Stimulated activated CD8-positive, alpha-beta memory T cell treated with anti-CD3 and anti-CD28 coated beads, Interleukin-7, amount 100 ng/mL, for 1 hour (primary cell): ENCODE measurements at places on chromosomes 11 and 22.
A peak's percentile ranks its signal among the peaks of the same experiment; 100 is the strongest.

DNA sequence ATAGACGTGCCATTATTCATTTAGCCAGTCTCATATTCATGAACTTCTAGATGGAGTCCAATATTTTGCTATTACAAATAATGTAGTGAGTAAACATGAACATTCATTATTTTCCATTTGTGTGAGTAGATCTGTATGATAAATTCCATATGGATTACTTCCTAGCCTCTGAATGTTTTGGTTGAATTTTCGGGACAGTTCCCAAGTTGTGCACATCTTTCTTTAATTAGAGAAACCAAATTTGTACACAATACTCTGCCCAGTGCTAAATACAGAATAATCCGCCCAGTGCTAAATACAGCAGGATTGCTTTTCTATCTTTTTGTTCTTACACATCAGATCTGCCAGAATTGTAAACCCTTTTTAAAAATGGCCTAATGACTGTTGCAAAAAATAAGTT is 17.1 kb upstream of the APLP2 start:
- DNase-seq, result no peak

DNA sequence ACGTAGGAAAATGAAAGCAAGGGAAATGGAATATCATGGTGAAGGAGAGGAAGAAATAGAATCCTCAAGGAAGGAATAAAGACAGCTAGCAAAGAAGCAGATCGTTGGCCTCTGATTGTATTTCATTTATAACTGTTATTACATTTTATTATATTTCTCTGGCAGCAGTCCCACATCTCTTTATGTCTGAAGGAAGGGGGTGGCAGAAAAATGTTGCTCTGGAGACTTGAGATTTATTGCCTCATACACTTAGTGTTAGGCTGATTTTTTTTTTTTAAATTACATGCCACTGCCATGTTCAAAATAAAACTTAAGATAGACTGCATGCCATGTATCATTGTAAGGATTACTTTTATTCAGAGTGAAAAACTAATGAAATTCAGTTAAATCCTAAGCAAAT is 971.7 kb upstream of the CHORDC1 start:
- no peak for DNase-seq

- no peak for DNase-seq
Observed at GRCh38 chr11:128155590-128155989, 431.8 kb downstream of the ETS1 start.

- no peak for DNase-seq
Observed at GRCh38 chr22:24583221-24584165, 9.4 kb downstream of the LRRC75B start.

GRCh38 chr11:43282607-43283440 is 29.0 kb upstream of the API5 start:
- DNase-seq, result peak; percentile 7

DNA sequence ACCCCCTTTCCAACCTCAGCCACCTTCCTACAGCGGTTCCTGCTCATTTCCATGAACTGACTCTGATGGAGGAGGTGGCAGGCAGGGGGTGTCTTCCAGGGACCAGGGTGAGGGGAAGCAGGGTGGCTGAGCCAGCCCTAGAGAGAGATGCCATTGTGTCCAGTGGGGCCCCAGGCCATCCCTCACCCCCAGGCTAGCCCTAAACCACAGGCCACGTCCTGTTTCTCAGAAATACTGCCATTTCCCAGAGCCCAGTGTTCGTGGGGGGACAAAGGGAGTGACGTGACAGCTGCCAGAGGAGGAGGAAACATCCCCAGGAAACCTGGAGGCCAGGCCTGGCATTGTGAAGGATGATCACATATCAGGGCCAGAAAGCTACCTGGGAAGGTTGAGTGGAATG is 39.5 kb downstream of the CHRDL2 start:
- DNase-seq, result no peak

DNA sequence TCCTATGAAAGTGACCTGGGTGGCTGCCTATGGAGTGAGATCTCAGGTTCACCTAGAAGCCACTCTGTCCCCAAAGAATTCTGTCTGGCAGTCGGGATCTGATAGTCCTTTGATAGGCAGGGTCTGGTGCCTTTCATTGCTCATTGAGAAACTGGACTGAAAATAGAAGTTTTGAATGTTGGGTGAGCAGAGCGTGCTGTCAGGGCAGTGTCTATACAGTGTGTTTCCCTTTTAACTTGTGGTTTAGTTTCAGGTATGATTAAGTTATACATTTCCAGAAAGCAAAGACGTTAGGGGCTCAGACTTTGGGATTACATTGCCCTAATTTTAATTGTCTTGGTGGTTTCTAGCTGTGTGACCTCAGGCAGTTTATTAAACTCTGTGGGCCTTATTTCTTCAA is 111.3 kb upstream of the PAX6 start:
- no peak for DNase-seq

- no peak for DNase-seq
Observed at GRCh38 chr22:22022947-22023534, 40.5 kb upstream of the TOP3B start.

- DNase-seq, result no peak
Observed at GRCh38 chr22:20558534-20558933, 51.1 kb downstream of the MED15 start.

DNA sequence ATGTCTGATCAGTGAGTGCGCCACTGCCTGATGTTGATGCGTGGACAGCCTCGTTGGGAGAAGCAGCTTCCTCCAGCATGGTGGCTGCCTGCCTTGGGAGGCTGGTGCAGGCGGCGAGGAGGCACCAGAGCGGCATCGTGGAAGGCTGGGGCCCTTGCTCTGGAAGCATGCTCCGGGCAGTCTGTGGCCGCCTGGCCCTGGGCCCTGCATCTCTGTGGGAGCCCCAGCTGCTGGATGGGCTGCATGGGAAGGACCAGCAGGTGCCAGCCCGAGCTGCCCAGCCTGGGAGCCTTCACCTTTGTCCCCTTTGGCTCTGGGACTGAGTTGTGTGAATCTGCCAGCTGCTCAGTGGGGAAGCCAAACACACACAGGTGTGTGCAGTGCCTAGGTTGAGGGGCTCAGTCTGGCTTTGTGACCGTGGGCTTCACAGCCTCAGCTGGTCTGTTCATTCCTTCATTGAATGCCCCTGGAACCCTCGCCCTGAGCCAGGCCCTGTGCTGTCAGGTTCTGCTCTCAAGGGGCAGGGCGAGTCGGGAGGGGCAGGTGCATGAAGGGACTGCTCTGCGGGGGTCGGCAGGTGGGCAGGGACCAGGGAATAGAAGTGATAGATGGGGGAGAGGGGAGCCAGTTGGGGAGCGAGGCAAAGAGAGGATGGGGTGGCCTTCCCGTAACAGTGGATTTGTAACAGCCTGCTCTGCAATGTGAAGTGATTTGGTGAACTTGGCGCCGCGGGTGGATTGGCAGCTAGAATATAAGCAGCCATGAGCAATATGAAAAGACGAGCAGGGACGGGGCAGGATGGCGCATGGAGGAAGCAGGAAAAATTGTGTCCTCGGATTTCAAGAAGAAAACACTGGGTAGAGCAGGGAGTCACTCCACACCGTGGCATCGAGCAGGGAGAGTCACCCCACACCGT is 354.2 kb downstream of the TBC1D22A start:
- no peak for DNase-seq

GRCh38 chr22:16975155-16975885 is 32.7 kb downstream of the GAB4 start:
- DNase-seq, result no peak

- DNase-seq, result no peak
Observed at GRCh38 chr22:23700706-23701105, 9.9 kb downstream of the RGL4 start.

GRCh38 chr11:83676056-83676601 is 390.0 kb upstream of the CCDC90B start:
- no peak for DNase-seq

DNA sequence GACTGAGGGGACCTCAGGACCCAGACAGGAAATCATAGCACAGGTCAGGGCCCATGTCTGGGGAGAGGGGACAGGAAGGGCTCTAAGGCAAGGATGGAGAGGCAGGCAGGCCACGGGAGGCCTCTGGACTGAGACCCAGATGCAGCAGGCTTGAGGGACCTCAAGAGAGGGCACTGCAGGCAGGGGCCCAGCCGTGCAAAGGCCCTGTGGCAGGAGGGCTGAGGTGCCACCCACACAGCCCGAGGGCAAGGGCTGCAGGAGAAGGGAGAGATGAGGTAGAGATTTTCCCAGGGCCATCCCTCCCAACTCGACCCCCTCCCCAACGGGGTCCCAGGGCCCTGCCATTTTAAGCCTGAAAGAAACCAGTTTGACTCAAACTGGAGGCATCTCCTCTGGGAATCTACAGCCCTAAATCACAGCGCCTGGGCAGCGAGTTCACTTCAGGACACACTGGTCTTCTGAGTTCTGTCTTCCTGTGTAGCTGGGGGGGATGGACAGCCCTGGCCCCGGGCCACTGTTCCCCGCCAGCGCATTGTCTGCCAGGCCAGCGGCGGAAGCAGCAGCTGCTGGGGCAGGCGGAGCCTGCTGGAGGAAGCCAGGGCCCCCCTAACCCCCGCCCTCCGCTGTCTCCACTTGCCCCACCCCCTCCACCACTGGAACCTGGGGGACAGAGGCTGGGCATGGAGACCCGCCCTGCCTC is 20.3 kb upstream of the WNT7B start:
- DNase-seq, result no peak

DNA sequence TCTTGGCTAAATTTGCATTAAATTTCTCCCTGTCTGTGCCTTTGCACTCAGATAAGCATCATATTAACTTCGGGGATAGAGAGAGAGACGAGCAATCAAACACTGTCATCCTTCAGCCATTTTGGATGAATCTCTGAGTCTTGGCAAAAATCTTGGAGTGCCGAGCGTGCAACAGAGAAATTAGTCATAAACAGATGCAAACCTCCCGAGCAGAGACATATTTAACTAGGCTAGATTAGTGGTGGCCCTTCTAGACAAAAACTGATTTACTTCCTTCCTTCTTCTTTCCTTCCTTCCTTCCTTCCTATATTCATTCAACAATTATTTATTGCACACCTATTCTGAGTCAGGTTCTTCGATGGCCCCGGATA is 114.4 kb upstream of the BLID start:
- DNase-seq, result no peak

DNA sequence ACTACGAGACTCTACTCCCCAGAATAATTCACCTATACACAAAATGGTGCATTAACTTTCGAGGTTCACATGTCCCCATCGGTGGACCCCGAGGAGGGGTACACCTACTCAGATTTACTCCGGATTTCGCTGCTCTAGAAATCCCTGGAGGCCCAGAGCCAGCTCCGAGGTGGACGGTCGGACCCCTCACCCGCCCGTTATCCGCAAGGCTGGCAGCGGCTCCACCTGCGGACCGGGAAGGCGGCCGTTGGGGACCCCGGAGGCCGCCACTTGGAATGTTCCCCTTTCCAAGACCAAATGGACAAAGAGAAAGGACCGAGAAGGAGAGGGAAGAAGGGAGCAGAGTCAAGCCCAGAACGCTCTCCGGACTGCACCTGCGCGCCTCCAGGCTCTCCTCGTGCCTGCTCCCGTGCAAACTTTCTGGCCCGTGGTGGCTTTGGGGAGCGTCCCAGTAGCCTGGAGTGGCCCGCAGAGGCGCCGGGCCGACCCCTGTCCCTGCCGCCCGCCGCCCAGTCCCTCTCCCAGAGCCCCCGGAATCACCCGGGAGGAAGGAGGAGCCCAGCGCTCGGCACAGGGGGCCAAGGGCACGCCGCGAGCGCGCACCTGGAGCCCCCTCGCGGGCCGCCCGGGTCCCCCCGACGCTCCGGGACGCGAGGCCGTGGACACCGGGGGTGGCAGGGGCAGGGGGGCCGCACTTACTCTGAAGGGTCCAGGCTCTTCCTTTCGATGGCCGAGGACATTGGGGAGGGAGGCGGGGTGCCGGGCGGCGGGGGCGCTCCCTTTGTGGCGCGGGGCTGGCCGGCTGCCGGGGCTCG is 23.0 kb downstream of the LMO2 start:
- DNase-seq, result no peak

GRCh38 chr11:119180729-119181676 is 4.3 kb upstream of the NHERF4 start:
- no peak for DNase-seq

DNA sequence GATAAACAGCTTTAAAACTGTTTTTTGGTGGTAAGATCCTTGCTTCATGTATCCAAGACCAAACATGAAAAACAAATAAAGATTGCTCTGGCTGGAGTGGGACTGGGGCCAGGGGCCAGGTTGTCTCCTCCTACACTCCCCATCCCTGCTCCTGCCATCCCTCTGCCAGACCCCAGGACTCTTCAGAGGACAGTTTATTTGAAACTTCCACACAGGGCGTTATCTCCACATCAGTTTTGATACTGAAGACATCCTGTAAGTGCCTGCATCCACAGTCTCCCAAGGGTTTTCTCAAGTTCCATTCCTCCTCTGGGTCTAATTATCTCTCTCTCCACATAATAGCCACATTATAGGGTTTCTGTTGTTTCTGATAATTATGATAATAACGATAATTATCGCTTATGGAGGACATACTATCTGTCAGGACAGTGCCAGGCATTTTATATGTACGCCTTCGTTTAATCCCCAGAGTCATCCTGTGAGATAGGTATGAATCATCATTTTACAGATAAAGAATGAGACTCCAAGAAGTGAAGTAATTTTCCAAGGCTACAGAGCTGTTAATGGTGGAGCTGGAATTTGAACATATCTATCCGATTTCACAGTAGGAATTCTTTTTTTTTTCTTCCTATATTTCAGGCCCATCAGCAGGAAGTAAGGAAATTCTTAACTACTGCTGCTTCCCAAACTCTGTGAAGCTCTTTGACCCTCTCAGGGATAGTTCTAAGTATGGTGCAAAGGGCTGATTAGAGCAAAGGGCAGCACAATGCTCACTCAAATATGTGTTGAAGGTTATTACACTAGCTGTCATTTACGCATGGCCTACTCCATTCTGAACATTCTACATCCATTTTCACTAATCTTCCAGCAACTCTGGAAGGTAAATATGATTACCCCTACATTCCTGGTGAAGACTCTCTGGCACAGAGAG is 488.0 kb upstream of the CCDC90B start:
- DNase-seq, result no peak

DNA sequence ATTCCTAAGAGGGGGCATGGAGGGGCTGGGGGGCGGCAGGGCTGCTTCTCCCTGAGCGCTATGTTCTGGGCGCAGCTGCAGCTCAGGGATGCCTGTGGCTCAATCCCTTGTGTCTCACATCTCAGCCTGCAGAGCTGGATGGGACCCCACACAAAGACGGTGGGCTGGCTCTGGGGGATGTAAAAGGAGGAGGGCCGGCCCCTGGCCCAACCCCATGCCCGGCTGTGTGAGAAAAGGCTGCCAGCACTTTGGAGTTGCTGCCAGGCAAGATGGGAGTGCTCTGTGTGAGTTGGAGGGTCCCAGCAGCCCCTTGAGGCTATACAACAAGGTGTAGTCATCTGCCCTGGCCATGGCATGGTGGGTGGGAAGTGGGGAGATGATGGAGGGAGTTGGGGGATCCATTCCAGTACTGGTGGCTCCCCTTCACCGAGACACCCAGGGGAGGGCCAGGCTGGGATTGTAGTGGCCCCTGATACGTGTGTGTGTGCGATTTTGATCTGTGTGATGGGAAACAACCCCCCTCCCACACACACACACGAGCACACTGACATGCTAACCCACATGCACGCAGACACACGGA is 1.3 kb upstream of the TBX10 start:
- DNase-seq, result no peak

- no peak for DNase-seq
Observed at GRCh38 chr22:17109976-17110375, 11.2 kb downstream of the TMEM121B start.
